Caco-2 (cell line): ENCODE measurements at places on chromosomes 7 and 10.

DNA sequence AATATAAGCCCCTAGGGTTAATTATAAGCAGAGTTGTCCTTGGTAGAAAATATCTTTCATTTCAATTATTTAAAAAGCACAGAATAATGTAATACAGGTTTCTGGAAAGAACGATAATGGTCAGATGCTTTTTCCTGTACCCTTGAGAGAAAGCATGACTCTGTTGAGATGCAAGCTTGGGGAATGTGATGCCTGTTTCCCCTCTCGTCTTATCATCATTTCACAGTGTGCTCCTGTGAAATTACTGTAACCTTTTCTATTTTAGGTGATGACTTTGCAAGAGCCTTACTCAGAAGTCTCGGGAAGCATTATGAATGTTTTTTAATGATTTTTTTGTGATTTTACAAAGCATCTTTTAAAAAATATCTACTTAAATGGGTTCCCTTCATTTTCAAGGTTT is 243.0 kb downstream of the POLR1F start:
- DNase-seq: no peak

GRCh38 chr10:80356989-80357850 is 639 bp downstream of the DYDC2 start:
- DNase-seq: no peak

DNA sequence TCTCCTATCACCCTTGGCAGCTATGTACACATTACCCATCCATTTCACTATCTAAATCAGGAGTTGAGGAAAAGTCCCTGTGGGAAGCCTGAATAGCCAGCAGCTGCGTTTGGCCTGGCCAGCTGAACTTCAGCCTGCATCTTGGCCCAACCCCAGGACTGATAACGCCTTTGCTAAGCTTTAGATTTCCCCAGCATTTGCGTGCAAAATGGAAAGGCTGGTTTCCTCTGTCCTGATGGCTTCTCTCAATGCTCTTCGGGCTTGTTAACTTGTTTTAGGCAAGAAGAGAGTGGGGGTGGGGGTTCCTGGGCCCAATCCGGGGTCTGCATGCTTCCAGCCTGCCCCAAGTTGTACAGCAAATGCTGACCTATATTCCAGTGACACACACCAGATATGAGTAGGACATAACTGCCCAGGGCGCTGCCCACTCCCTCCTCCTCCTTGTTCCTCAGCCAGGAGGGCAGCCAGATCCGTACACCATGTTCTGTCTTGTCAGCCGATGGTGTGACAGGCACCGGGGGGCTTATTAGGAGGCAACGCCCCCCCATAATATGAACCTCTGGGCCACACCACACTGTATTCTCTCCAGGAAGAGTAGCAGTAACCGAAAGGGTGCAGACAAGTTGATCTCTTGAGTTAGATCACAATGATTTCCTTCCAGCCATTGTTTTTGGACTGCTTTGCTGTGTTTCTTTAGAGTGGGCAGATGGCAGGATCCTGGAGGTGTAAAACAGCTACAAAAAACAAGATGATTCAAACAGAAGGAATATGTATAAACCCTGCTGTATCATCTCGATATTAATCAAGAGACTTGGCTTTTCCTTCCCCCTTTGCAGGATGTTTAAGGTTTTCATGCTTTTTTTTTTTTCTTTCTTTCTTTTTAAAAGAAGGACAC is 339.0 kb downstream of the RNLS start:
- DNase-seq: no peak

GRCh38 chr10:70634011-70634410 is 31.5 kb upstream of the PRF1 start:
- DNase-seq: no peak

DNA sequence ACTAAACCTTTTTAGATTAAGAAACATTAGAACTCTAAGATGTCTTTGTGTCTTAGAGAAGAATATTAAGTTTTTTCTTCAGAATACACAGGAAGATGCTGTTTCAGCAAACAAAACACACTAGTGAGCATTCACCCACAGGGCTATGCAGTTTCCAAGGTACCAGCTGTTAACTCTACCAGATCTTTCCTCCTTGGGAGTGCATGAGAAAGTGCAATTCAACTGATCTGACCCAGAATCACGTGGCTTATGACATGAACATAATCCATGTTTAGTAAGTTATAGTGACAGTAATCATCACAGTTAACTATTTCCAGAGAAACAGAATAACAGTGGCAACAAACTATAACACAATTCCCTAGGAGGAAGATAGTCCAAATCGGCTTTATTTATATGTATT is 270.7 kb downstream of the CACNA2D1 start:
- DNase-seq: no peak
